ENCODE measurements at places on chromosomes 12 and 14. TPM values are rescaled to one million over a fixed set of nuclear protein-coding genes. Genes with fewer than 3 reads are reported as not detected.

The CLEC4D gene
- not detected for polyA plus RNA-seq

The ADAM20 gene
- polyA plus RNA-seq, result not detected

The APOF gene
- polyA plus RNA-seq, result not detected

The ASPG gene
- not detected for polyA plus RNA-seq

The CCDC184 gene
- polyA plus RNA-seq, result 0.15 TPM

The ALKBH2 gene
- 15.0 TPM for polyA plus RNA-seq

DNA sequence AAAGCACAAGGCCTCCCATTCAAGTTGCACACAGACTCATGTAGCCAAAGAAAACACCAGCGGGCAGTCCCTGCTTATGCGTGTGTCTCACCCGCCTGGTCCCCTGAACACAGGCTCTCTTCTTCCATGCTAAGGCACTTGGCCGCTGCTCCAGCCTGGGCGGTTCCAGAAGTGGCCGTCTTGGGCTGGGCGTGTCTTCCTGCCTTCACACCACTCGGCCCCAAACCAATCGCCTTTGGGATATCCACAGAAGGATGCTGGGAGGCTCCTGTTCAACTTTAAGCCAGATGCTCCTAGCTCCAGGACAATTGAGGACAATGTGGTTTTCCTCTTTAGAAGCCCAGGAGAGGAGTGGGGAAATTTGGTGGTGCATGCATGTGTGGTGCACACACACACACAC is 2.2 kb downstream of the SCARB1 start:
- DNase-seq, result no peak
- H3K27ac ChIP-seq, result no peak overlapping the region
- H3K4me1 ChIP-seq, result peaks cover 12% of the 10 kb centered on the region
- no peaks in the 10 kb centered on the region for H3K36me3 ChIP-seq

GRCh38 chr14:92466059-92466458 is 47.5 kb upstream of the RIN3 start:
- no peaks in the 10 kb centered on the region for H3K4me1 ChIP-seq
- H3K27ac ChIP-seq, result no peak overlapping the region
- DNase-seq, result no peak
- H3K36me3 ChIP-seq, result no peaks in the 10 kb centered on the region
- no peak overlapping the region for H3K4me3 ChIP-seq

GRCh38 chr12:91883811-91884210 is 261.8 kb downstream of the BTG1 start:
- no peak overlapping the region for H3K27ac ChIP-seq
- peaks cover 22% of the 10 kb centered on the region for H3K4me1 ChIP-seq
- no peaks in the 10 kb centered on the region for H3K36me3 ChIP-seq
- H3K4me3 ChIP-seq, result no peak overlapping the region

DNA sequence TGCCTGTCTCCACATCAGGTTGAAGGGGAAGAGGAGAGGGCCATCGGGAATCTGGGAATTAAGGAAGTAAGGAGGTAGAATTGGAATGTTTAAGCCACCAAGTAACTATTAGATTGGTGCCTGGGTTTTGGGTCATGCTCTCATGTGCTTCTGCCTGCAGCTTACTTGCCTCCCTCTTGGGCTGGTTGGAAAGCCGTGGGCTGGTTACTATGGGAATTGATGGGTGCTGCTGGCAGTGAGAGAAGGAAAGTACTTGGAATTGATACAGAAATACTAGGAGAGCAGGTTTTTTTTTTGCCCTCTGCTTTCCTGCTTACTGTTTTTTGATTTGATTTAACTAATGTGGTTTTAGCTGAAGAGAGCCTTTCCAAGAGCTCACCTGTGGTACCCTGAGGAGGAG is 493.5 kb upstream of the RGS6 start:
- no peak for DNase-seq
- H3K4me3 ChIP-seq, result no peak overlapping the region
- H3K27ac ChIP-seq, result no peak overlapping the region
- no peaks in the 10 kb centered on the region for H3K36me3 ChIP-seq
- no peaks in the 10 kb centered on the region for H3K27me3 ChIP-seq

GRCh38 chr12:128609861-128610260 is 213.9 kb downstream of the SLC15A4 start:
- no peak overlapping the region for H3K4me3 ChIP-seq
- no peak overlapping the region for H3K27ac ChIP-seq
- H3K36me3 ChIP-seq, result no peaks in the 10 kb centered on the region
- no peak for DNase-seq
- H3K27me3 ChIP-seq, result no peaks in the 10 kb centered on the region

- H3K36me3 ChIP-seq, result peaks cover 28% of the 10 kb centered on the region
- no peaks in the 10 kb centered on the region for H3K4me1 ChIP-seq
- no peaks in the 10 kb centered on the region for H3K27me3 ChIP-seq
- no peak for DNase-seq
Observed at GRCh38 chr12:112183141-112184021, 58.0 kb downstream of the TRAFD1 start.

- no peaks in the 10 kb centered on the region for H3K27me3 ChIP-seq
- no peak overlapping the region for H3K27ac ChIP-seq
- no peak overlapping the region for H3K4me3 ChIP-seq
- H3K4me1 ChIP-seq, result no peaks in the 10 kb centered on the region
Observed at GRCh38 chr12:52573306-52573705, 337 bp downstream of the KRT74 start.

DNA sequence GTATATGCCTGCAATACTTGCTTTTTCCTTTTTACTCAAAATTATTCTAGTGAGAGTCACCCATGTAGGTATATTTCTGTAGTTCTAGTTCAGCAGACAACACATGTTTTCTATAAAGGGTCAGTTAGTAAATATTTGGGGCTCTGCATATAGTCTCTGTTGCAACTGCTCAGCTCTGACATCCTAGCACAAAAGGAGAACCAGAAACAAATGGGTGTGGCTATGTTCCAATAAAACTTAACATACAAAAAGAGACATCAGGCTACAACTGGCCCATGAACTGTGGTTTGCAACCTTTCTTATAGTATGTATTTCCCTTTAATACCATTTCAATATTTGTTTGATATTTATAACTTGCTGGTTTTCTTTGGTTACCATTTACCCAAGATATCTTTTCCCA is 11.9 kb downstream of the NT5DC3 start:
- H3K27ac ChIP-seq, result no peak overlapping the region
- no peak for DNase-seq
- no peaks in the 10 kb centered on the region for H3K27me3 ChIP-seq
- no peak overlapping the region for H3K4me3 ChIP-seq

- H3K27me3 ChIP-seq, result no peaks in the 10 kb centered on the region
- DNase-seq, result no peak
- H3K36me3 ChIP-seq, result no peaks in the 10 kb centered on the region
- no peak overlapping the region for H3K4me3 ChIP-seq
Observed at GRCh38 chr14:55693904-55694303, 113.9 kb downstream of the KTN1 start.

GRCh38 chr14:77139540-77140358 is 1.8 kb downstream of the ZDHHC22 start:
- no peak overlapping the region for H3K4me3 ChIP-seq
- H3K36me3 ChIP-seq, result no peaks in the 10 kb centered on the region
- peaks cover 20% of the 10 kb centered on the region for H3K4me1 ChIP-seq
- no peak overlapping the region for H3K27ac ChIP-seq
- peaks cover 30% of the 10 kb centered on the region for H3K27me3 ChIP-seq

- no peak overlapping the region for H3K27ac ChIP-seq
- H3K27me3 ChIP-seq, result no peaks in the 10 kb centered on the region
- H3K4me3 ChIP-seq, result no peak overlapping the region
- no peaks in the 10 kb centered on the region for H3K36me3 ChIP-seq
- no peak for DNase-seq
- no peaks in the 10 kb centered on the region for H3K4me1 ChIP-seq
Observed at GRCh38 chr12:69546693-69547438, 38.4 kb upstream of the CCT2 start.

DNA sequence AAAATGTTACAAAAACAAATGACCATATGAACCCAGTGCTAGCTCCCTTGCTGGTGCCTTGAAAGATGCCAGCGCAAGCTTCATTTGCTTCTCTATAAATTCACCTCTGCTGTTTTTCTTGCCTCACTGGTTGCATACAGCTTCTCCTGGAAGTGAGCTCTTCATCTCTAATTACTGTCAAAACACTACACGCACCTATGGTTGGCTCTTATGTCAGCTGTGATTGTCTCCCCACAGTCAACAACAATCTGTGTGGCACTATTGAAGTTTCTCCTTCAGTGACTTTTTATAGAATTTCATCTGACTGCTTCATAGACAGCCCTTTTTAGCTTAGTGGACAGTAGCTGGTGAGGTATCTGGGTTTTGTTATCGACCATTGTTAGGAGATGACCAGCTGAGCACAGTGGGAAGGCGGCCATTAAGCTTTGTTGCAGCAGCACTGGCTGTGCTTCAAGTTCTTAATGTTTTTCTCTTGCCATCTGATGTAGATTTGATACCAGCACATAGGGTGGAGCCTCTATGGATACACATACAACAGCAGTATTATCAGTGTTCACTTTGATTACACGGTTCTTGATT is 131.8 kb downstream of the KITLG start:
- no peak for DNase-seq
- H3K4me3 ChIP-seq, result no peak overlapping the region
- H3K36me3 ChIP-seq, result no peaks in the 10 kb centered on the region
- no peaks in the 10 kb centered on the region for H3K4me1 ChIP-seq

DNA sequence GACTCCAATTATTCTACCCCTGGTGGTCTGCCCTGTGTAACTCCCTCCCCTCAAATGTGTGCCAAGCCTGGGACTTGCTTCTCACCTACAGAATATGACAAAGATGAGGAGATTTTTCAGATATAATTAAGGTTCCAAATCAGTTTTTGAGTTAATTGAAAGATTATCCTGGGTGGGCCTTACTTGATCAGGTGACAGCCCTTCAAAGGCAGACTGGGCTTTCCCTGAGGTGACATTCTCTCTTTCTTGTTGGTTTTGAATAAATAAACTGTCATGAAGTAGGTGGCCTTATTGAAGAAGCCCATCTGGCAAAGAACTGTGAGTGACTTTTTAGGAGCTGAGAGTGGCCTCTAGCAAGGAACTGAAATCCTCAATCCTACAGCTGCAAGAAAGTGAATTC is 106.0 kb downstream of the BRMS1L start:
- DNase-seq, result no peak
- no peaks in the 10 kb centered on the region for H3K36me3 ChIP-seq
- peaks cover 16% of the 10 kb centered on the region for H3K4me1 ChIP-seq
- H3K27me3 ChIP-seq, result no peaks in the 10 kb centered on the region
